ENCODE measurements at places on chromosomes 12 and 14.
A peak's percentile ranks its signal among the peaks of the same experiment; 100 is the strongest.

- DNase-seq: peak; percentile 93
Measured at GRCh38 chr12:89236748-89237383, 115.4 kb downstream of the DUSP6 start.

DNA sequence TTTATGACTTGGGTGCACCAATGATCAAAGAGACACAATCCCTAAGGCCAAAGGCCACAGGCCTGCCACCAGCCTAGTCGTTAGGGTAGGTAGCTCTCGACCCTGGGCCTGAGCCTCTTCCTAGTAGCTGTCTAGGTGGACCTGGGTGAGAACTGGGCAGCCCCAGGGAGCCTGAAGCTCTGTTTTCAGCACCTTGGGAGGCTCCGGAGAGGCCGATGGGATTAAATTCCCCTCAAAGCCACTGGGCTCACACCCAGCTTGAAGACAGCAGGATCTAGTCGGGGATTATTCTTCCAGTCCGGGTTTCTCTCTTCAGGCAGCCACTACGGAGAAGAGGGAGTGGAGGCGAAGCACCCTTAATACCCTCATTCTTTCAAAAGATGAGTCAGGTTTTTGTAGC is 79.8 kb downstream of the TMEM260 start:
- DNase-seq: no peak

DNA sequence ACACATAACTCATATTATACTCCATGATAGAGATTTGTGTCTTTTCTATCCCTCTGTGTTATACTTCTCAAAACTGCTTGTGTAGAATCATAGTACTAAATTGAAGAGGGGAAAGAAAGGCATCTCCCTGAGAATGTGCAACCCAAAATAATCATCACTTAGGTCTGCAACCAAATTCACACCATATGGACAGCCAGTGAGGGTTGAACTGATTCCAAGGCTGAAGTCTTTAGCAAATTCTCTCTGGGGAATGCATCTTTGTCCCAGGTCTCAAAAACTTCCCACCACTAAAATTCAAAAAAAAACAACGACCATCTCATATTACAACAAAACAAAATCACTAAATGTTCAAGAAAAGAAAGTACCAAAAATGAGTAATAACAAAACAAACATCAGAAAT is 11.0 kb downstream of the ZFC3H1 start:
- DNase-seq: no peak

- DNase-seq: no peak
Measured at GRCh38 chr14:105926373-105927095, 400.2 kb downstream of the TMEM121 start.
